ENCODE measurements at places on chromosomes 6 and 20.

DNA sequence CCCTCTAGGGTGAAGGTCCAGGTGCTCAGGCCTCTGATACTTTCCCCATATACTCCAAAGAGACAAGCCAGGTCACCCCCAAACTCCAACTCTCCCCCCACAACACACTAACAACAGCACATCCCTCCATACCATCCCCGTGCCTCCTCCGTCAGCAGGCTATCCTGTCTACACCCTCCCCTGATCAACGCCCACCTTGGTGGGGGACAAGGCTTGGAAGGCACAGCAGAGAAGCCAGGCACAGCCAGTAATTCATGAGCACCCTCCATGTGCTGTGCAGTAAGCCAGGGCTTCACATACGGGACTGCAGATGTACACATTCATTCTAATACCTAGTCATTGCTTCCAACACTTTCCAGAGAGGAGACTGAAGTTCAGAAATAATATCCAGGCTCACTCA lies 57.6 kb downstream of the TRERF1 start:
- no peak for DNase-seq

DNA sequence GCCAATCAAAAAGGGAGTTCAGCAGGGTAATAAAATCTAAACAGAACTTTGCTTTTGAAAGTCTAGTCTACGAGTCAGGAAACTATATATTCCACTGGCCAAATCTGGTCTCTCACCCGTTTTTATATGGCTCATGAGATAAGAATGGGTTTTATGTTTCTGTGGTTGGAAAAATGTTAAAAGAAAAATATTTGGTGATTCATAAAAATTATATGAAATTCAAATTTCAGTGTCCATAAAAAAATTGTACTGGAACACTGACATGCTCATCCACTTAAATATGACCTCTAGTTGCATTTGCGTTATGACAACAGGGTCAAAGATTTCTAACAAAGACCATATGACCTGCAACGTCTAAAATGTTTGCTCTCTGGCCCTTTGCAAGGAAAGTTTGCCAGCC lies 22.3 kb upstream of the LAMP5 start:
- no peak for DNase-seq

DNA sequence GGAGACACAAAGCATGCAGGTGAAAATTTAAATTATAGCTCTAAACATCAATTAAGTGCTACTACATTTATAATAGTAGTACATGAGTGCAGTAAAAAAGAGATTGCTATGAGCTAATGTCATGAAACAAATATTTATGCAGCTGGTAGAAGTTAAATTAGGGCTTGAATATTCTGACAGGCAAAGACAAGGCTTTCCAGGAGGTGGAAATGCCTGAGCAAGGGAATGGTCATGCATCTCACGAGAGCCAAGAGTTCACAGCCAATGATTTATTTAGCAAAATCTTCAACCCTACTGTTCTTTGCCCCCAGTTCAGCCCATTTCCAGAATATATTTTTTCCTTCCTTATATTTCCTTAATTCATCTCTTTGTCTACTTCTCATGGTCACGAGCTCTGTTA lies 128.9 kb downstream of the HIVEP2 start:
- DNase-seq: no peak

DNA sequence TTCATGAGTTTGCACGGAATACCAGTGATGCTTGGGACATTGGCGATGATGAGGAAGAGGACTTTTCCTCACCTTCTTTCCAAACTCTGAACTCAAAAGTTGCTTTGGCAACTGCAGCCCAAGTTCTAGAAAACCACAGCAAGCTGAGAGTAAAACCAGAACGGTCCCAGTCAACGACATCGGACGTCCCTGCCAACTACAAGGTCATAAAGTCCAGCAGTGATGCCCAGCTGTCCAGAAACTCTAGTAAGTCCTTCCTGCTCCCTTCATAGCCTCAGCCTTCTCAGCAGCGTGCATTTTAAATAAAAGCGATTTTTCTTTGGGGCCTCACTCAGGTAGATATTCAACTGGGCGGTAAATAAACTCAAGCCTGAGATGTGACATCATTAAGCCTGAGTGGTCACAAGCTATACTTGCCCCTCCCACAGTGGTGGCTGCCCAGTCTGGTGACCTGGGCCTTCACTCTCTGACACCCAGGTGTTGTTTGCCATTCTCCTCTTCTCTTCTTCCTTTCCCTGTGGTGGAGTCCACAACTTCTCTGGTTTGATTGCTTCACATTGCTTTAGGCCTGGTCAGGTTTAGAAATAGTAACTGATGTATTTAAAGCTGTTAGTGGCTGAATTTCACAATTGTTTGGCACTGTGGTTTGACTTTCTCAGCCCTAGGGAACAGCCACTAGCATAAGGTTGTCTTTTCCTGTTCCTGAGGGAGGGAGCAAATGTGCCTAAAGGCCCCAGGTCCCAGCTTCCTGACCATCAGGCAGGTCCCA lies 21.6 kb upstream of the TMEM217 start:
- peak; percentile 100 for DNase-seq

DNA sequence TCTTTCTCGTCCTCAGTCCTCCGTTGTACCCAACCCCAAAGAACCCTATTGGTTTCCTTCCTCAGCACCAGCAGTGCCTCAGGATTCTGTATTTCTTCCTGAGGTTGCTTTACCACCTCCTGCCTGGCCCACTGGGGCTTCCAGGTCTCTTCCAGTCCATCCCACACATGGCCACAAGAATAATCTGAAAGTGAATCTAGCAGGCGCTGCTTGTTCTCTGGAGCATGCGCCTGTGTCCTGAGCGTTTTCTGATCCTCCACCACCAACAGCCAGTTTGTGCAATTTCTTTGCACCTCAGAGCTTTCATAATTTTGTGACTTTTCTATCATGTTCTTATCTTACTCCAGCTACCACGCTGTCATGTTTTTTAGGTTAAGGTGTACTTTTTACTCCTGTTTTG lies 11.6 kb upstream of the HSP90AB1 start:
- DNase-seq: no peak

- no peak for DNase-seq
Measured at GRCh38 chr6:81761197-81761596, 8.7 kb upstream of the TENT5A start.

GRCh38 chr6:69813508-69813907 lies 16.7 kb upstream of the LMBRD1 start:
- DNase-seq: peak; percentile 81

DNA sequence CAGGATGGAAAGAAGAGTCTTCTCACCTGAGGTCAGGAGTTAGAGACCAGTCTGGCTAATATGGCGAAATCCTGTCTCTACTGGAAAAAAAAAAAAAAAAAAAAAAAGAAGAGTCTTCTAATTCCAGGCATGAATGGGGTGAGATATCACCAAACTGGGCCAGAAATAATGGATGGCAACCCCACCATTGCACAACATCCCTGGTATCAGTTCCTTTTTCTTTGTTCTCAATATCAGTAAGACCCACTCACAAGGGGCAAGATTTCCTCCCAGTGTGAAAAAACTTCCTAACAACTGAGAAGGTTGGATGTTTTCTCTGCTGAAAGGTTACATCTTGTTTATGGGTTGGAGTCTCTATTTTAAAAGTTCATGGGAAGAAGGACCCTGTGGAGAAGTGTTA lies 23.6 kb upstream of the NR2E1 start:
- DNase-seq: no peak

GRCh38 chr6:167554854-167555253 lies 230.0 kb downstream of the TTLL2 start:
- no peak for DNase-seq

- no peak for DNase-seq
Measured at GRCh38 chr6:109791301-109791700, 100.2 kb downstream of the FIG4 start.

DNA sequence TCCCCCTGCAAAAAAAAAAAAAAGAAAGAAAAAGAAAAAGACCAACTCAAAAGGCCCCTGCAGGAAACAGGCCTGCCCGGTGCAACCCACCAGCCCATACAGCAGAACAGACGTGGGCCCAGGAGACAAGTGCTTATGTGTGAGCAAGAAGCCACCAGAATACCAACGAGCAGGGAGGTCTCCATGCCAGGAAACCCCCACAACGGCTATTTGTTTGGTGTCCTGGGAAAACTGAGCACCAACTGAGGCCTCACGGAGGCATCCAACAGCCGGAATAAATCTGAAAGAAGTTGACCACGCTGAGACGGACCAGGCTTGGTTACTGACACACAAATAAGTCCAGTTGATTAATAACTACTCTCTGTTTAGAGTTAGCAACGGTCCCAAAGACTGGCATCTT lies 29.7 kb downstream of the PTPRT start:
- DNase-seq: no peak

All from AML-193 (cell line).